ENCODE measurements at places on chromosomes 11 and 22.

- no peak for DNase-seq
Observed at GRCh38 chr11:129386795-129387397, 11.2 kb downstream of the BARX2 start.

DNA sequence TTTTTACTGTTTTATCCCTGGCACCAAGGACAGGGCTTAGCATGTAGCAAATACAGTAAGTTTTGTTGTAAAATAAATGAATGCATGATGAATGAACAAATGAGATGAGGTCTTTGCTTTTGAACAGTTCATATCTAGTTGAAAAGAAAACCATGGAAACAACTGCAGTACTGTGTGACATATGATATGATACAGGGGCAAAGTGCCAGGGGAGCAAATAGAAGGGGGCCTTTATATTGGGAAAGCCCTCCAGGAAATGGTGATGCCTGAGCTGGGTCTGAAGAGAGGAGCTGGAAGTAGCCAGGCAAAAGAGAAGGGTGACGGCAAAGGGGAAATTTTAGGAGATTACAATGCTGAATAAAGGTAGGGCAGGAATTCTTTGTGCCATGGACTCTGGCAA, 63.8 kb upstream of the UCP3 start:
- no peak for DNase-seq

GRCh38 chr22:26585104-26585790, 4.7 kb downstream of the TPST2 start:
- peak; percentile 79 for DNase-seq

- peak; percentile 22 for DNase-seq
Observed at GRCh38 chr11:105297463-105297862, 157.9 kb upstream of the CARD18 start.

- DNase-seq: no peak
Observed at GRCh38 chr22:20390394-20390907, 3.5 kb upstream of the ZNF74 start.

- no peak for DNase-seq
Observed at GRCh38 chr22:43185860-43186261, 1.1 kb downstream of the TTLL12 start.

GRCh38 chr11:121578251-121578976, 125.6 kb upstream of the SORL1-AS1 start:
- DNase-seq: peak; percentile 10

GRCh38 chr22:29224859-29225410, 19.2 kb downstream of the EMID1 start:
- DNase-seq: no peak

GRCh38 chr11:11400121-11400520, 47.1 kb upstream of the CSNK2A3 start:
- DNase-seq: no peak

GRCh38 chr11:19868281-19868821, 155.7 kb downstream of the NAV2 start:
- peak; percentile 75 for DNase-seq

GRCh38 chr11:5922749-5923426, 19.2 kb upstream of the OR56A3 start:
- DNase-seq: no peak

DNA sequence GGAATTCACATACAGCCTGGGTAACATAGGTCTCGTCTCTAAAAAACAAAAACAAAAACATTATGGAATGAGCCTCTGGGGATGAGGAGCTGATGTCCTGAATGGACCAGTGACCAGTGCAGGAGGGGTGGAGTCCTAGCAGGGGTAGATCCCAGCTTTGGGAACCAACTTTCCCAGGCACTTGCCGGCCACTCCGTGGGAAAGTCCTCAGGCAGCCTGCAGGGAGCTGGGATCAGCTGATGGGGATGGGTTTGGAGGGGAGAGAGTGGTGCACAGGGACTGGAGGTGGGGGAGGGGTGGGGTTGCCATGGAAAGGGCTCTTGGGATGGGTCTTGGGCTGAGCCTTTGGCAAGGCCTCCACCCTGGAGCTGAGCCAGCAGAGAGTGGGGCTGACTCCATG, 19.1 kb downstream of the MGAT3 start:
- DNase-seq: no peak

GRCh38 chr11:7251836-7252682, at the start of gene SYT9:
TSS of gene SYT9 (plus strand) at chr11:7251904. CDS start at chr11:7252187, 283 bp downstream.
- DNase-seq: peak; percentile 16

DNA sequence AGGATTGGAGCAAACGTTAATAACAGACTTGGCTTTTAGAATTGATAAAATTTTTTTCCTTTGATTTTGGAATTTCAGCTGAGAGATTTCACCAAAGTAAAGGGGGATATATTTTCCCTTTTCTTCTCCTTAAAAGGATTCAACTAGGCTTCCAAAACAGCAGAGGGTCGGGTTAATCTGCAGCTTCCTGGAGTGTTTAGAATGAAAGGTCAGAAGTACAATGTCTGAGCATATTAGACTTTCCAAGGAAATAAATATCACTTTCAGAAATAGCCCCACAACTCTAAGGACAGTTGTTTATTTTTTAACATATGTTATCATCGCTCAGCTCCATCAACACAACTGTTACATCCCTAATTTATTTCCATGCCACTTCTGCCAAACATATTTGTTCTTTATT, 1532.9 kb upstream of the RAG2 start:
- no peak for DNase-seq

DNA sequence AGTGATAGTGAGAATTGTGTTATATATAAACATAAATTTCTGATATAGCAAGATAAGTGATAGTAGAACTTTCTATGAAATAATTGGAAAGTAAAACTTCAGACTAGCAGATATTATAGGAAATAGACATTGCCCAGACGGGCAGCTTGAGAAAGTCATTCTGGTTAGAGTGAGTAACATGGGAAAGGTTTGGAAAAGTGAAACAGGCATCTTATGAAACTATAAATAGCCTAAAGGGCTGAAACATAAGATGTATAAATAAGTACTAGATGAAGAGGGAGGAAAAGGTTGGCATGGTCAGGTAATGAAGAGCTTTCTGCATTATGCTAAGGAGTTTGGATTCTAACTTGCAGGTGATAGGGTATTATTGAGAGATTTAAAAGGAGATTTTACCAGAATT, 101.3 kb downstream of the DYNC2H1 start:
- DNase-seq: no peak

DNA sequence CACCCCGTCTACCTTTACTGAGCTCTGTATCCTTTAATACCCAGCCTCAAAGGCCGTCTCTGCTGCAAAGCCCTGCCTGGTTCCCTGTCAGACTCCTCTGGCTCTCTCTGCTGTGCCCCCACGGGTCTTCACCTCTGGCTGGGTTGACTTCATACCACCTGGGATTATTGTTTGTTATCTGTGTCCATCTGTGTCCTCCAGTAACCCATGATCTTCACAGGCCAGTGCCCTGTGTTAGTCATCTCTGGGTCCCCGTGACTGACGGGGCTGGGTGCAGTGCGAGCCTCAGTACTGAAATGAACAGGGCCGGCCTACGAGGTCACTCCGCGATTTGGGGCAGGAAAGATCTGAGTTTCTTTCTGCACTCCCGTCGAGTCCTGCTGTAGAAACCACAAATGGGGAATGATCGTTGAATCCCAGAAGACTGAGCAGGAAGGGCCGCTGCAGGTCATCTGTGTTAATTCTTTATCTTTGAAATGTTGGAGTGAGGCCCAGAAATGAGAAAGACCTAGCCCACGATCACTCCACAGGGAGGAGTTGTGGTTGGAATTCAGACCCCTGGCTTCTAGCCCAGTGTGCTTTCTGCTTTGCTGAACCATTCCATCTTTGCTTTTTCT, 12.3 kb upstream of the TUB start:
- DNase-seq: peak; percentile 85

DNA sequence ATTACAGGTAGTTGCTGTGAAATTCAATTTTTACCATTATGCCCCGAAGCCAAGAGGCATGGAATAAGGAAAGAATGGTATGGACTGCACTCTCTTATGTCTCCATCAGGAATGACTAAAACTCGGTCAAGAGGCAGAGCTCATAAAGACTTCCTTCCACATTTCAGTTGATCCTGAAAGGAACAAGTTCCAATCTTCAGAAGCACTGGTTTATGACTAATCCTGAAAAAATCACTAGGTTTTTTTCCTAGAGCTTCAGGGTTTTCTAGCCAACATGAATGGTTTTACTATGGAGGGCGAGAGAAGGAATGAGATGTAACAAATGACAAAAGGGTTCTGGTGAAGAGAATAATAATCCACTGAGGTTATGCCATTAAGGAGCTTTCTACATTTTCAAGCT, 832.2 kb downstream of the NTM start:
- DNase-seq: peak; percentile 62

DNA sequence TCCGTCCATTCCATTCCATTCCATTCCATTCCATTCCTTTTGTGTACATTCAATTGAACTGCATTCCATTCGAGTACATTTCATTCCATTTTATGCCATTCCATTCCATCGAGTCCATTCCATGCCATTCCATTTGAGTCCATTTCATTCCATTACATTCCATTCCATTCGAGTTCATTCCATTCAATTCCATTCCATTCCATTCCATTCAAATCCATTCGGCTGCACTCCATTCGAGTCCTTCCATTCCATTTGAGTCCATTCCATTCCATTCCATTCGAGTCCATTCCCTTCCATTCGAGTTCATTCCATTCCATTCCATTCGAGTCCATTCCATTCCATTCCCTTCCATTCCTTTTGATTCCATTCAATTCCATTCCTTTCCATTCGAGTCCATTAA, 4800.6 kb upstream of the OR11H1 start:
- DNase-seq: no peak

GRCh38 chr22:18012531-18012930, 11.8 kb downstream of the MICAL3 start:
- no peak for DNase-seq

GRCh38 chr11:44564670-44565210, 723 bp upstream of the CD82 start:
- DNase-seq: peak; percentile 86

- DNase-seq: peak; percentile 8
Observed at GRCh38 chr11:112453601-112454577, 193.2 kb upstream of the PLET1 start.

- DNase-seq: peak; percentile 58
Observed at GRCh38 chr11:68447015-68447801, 13.3 kb upstream of the PPP6R3 start.

GRCh38 chr11:128057786-128058395, 529.5 kb downstream of the ETS1 start:
- no peak for DNase-seq

DNA sequence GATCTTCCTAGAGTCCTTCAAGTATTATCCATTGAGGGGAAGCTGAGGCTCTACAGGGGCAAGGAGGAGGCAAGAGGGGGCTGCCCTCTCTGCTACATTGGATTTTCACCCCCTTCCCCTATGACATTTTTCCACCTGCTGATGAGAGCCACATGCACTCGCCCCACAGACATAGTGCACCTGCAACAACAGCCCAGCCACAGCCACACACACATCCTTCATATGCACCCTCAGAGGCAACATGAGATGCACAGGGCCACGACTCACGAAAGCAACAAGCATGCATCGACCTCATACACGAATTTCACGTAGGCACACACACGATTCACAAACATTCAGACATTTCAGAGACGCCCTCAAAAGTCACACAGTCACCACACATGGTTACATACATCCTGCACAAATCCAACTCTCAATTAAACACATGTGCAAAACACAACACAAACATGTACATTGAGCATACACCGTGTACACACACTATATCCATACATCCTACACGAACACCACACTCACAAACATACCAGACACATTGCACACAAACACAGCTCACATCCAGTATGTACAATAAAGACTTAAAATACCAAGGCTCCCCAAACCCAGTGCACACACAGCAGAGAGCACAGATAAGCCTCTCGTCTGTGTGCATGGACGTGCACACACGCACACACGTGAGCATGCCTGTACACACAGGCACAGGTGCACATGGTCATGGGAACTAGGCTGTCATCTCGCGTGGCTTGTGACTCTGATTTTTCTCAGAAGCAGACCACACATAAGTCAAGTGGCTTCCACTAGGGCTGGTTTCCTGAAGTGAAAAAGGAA, 6.3 kb upstream of the LRRC32 start:
- DNase-seq: no peak

- DNase-seq: no peak
Observed at GRCh38 chr11:74677131-74677530, 54.1 kb downstream of the CHRDL2 start.

DNA sequence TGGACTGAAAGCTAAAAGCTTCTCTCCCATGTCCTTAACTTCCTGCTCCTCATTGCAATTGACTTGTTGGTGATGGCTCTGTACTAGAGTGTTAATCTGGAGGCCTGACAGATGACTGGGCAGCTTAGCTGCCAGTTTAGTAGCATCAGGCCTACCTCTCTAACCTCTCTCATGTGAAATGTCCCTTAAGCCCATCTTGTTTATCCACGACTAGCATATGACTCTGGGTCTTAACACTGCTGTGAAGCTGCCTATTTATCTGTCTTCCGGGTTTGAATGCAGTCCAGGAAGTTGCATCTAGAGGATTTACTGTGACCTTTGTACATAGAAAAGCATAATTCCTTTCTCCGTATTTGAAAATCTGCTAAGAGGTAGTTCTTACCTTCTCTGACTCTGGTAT, 85.3 kb upstream of the HORMAD2 start:
- DNase-seq: peak; percentile 27

- DNase-seq: no peak
Observed at GRCh38 chr11:129414144-129414872, 38.7 kb downstream of the BARX2 start.

- DNase-seq: no peak
Observed at GRCh38 chr11:75498556-75499255, 27.0 kb downstream of the GDPD5 start.

- DNase-seq: no peak
Observed at GRCh38 chr11:60889869-60890311, 16.5 kb downstream of the PRPF19 start.

DNA sequence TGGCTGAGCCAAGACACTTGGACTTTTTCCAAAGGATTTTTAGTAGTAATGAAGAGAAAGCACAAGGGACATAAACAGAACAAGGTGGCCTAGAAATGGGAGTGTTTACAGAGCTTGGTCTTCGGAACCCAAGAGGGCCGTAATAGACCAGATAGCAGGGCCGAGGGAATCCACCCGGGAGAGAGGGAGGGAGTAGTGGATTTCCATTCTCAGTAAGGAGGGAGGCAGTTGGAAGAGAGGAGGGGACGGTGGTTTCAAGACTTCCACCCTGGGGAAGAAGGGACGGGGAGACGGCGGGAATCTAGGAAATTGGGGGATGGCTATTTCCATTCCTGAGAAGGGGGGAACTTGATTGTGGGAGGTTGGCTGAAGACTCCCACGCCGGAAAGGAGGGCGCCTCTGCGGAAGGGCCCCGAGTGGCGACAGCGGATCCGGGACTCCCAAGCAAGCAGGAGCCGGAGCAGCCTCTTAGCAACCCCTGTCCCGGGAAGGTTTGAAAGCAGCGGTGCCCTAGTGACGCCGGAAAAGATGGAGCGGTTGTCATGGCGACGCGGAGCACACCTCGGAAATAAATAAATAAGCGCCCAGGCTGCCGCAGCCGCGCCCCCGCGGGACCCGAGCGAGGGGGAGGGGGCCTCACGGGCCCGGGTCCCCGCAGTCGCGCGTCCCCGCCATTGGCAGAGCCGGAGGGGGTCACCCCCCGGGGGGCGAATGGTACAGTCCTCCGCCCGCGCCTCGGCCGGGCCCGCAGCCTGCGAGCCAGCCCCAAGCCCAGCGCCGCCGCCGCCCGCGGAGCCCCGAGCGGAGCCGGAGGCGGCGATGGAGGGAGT, 31.6 kb downstream of the EIF3F start:
- DNase-seq: peak; percentile 63

All from astrocyte of the spinal cord (primary cell).